Activated CD4-positive, CD25-positive, alpha-beta regulatory T cell treated with anti-CD3 and anti-CD28 coated beads, Interleukin-2, amount 50 U/mL, for 24 hours (primary cell): ENCODE measurements at places on chromosomes 7 and 10.

GRCh38 chr7:110027385-110027784, 1063.5 kb upstream of the LRRN3 start:
- ATAC-seq = no peak

DNA sequence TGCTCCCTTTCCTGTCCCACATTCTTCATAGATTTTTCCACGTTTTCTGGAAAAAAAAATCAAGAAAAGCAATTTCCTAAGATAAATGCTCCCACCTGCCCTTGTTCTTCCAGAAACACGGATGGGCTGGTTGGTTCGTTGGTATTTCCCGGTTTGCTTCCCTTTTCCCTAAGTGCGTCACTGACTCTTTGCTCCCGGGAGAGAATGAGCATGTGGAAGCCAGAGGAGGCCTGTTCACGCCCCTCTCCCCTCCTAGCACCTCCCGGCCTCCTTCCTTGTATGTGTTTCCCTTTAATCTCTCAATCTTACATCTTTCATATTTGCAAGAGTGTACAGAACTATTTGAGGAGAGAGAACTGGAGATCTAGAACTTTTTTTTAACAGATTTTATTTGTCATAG, 442.0 kb downstream of the GFRA1 start:
- no peak for ATAC-seq

GRCh38 chr7:768881-769504, 41.9 kb upstream of the PRKAR1B start:
- no peak for ATAC-seq

GRCh38 chr7:76338298-76339084, 20.3 kb downstream of the YWHAG start:
- ATAC-seq = no peak

DNA sequence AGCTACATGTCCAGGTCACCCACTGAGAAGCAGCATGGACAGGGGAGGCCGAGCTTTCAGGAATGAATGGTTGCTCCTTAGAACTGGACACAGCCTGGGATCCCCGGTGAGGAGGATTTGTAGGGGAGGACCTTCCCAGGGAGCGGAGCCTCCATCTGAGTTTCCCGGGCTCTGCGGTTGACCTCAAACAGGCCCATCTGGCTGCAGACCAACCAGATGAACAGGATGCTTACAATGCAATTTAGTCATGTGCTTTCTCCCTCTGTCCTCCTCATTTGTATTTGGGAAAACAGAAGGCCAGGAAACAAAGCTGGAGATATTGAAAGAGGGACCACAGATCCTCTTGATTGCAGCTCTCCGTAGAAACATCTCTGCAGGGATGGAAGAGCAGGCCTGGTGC, 104.8 kb downstream of the EMX2 start:
- no peak for ATAC-seq

DNA sequence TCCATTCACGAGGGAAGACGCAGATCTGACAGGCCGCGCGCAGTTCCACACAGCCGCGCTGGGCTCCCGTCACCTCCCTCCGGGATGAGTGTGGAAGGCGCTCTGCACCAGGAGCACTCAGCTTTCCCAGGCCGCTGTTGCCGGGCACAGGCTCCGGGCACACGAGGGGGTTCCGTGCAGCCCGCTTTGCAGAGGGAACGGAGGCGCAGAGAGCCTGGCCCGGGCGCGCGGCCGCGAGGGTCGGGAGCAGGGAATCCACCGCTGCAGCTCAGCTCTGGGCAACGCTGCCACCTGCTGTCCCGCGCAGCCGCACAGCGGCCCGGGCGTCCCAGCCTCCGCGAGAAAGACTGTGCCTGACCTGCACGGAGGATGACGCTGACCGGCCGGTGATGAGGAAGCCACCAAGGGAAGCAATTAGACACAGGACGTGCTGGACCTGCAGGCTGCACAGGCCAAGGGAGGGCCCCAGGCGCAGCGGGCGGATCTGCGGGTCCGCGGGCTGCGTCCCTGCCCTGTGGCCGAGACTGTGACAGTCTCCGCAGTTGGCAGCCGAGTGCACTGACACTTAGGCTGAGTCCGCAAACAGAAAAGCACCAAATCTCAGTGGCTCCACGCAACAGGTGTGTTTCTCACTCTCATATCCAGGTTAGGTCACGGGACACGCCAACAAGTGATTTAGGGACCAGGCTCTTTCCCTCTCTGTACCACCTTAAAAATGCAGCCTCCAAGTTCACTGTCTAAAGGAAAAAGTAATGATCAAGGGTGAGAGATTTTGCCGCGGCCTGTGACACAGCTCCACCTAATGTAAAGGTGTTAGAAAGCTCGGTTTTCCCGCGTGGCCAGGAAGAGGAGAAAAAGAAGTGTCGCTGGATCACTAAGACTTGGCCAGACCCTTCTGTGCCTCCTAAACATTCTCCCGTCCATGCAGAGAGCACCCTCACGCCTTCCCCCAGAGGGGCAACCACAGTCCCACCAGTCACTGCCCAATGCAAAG, 94.5 kb downstream of the SEC61G start:
- ATAC-seq = no peak

DNA sequence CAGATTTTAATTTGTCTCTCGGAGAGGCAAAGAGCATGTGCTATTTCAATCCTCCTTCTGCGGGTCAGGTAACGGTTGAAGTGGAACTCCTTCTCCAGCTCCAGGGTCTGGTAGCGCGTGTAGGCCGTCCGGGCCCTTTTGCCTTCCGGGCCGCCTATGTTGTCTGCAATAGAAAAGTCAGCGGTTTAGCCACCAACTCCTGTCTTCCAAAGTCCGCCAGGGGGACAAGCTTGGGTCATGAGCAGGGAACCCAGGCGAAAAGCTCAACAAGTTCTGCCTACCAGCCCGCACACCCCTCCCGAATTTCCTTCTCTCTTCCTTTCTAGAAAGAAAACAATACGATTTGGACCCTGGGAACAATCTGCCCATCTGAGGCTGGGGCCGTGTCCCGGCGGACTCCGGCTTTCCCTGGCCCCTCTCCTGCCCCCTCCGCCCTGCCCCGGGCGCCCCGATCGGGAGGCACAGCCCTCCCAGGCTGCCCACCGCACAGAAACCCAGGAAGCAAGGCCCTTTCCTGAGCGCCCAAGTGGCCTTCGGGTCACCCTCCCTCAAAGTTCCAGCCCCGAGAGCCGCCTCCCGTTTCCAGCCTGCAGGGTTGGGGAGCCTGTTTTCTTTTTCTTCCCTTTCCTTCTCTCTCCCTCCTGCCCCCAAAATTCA, 1.4 kb downstream of the HOXA5 start:
- ATAC-seq = no peak

DNA sequence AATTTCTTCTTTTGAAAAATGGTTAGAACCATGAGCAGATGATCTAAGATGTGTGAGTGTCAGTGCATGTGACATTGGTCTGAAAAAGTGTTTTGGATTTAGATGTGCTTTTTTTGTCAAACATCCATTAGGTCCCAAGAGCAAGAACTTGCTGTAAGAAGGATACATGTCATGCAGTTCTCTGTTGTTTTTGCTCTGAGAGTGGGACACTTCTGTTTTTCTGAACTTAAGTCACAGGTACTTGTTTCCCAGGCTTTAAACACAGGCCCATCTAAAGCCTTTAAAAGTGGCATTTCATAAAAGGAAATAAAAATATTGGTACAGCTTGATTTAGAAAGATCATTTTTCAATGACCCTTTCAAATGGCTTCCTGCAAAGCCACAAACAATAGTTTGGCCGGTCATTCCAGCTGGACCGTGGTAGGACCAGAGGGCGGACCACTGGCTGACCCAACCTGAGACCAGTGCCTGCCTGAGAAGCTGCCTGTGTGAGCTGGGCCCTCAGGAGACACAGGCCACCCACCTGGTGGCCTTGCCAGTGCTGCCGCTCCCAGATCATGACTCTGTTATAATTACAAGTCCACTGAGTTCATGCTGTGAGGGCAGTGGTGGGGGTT, 92.7 kb downstream of the EEPD1 start:
- ATAC-seq = no peak

GRCh38 chr7:147894271-147894670, 696.3 kb upstream of the C7orf33 start:
- ATAC-seq = no peak

- ATAC-seq = no peak
These were observed 5.4 kb upstream of the FAM170B start for GRCh38 chr10:49139028-49139845.

DNA sequence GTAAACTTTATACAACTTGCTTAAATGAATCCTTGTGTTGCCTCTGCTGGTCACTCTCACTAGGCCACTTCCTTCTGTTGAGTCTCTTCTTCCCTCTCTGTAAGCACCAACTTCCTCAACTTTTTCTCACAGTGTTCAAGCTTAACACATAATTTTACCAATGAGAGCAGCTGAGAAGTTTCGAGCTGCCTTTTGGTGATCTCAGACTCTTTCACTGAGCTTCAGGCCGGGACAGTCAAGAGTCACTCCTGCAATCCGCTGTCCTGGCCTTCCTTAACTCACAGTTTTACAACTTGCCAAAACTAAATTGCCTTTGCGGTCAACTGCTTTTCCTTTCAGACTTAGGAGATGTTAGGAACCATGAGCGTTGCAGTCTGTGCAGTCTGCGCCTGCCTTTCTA, 47.4 kb downstream of the PRPF18 start:
- ATAC-seq = no peak

- ATAC-seq = no peak
These were observed 90.6 kb downstream of the CYP51A1 start for GRCh38 chr7:92043637-92044036.

DNA sequence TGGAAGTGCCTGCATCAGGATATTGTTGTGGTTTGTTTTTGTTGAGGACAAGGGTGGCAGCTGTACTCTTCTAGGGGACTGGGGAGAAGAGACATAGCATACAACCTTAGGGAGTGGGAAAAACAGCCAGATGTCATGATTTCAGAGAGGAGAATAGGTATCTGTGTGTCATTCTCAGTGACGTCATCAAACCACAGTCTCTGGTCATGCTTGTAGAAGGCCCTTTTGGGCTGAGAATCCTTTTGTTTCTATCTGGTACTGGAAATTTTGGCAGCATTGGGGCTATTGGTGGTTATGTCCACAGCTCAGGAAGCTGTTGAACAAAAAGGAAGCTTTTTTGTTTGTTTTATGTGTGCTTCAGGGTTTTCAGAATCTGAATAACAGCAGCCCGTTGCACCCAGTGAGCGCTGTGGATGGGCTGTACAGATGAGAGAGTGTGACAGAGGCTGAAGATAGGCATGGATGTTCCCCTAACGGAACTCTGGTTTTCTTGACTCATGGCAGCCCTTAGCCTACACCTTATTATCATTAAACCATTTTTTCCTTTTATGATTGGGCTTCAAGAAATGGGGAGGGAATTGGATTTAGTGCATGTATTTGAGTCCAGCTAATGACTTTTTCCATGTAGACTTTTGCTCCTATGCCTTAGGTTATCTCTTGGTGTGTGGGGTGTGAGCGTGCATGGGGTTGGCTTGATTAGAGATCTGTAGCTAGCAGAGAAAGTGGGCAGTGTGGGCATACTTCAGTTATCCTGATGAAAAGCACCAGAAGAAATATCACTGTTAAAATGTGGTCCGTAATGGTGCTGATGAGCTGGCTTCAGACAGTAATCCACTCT, 65.7 kb downstream of the SND1 start:
- peak; percentile 56 for ATAC-seq

DNA sequence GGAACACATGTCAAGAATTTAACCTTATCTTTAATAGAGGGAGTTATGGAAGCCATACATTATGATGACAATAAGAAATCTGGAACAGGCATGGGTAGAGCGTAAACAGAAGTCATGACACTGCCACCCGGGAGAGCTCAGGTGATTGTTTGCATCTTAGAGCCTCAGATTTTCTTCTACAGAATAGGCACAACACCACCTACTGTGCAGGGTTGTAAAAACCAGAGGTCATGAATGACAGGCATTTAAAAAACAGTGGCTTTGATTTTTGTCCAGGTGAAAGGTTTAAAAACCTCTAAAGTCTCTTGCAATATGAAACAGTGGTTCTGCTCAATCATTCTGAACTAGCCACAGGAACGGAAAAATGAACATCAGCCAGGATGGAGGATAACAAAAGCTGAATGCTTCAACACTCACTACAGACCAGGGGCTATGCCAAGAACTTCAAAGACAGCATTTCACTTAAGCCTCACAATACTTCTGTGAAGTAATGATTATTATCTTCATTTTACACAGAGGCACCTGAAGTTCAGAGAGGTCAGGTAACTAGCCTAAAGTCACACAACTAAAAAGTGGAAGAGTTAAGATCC, 123.8 kb downstream of the SLC25A13 start:
- no peak for ATAC-seq

DNA sequence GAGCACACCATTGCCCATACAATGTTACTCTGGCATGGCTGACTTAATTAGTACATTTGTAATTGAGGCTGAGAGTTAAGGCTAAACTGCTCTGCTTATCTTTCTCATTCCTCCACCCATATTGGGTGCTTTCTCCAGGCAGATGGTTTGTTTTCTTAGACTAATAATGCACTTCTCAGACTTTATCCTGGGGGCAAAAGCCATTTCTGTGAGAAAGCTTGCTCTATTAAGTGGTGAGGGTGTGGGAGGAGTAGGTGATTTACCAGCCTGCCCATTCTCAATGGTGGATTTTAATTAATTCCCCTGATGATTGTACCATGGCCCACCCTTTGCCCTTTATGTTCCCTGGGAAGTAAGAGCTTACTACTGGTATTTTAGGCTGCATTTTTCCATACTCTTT, 174.8 kb downstream of the FOXP2 start:
- ATAC-seq = no peak

- no peak for ATAC-seq
These were observed 41.4 kb downstream of the GSDME start for GRCh38 chr7:24715661-24716479.

GRCh38 chr10:65950075-65950474, 975.8 kb upstream of the LRRTM3 start:
- no peak for ATAC-seq

- ATAC-seq = no peak
These were observed 279.2 kb downstream of the THSD7A start for GRCh38 chr7:11552676-11553296.

- ATAC-seq = no peak
These were observed 865.2 kb downstream of the SORCS3 start for GRCh38 chr10:105506262-105506661.

DNA sequence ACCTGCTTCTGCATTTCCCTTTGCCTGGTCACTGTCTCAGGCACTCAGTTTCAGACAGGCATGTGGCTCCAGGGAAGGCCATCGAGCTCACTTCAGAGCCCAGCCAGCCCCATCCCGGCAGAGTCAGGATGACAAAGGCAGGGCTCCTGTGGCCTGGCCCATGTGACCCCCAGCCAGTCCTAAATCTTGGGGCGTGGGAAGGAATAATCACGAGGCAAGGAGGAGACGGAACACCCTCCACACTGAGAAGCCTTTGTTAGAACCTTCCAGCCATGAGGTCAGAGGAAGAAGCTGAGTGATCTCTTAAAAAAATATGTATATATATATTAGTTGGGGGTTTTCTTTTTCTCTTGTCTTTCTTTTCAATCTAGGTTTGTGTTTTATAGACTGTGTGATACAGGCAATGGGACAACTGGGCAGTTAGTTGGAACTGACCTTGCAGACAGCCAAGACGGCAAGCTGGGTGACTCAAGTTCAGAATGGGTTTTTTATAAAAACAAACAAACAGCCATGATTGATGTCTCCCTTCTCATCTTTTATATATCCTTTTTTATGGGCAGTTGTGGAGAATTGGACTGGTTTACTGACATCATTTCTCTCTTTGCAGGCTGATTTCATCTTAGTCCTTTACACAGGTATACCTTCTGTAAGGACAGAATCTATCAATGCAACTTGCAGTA, 60.8 kb downstream of the CHN2 start:
- no peak for ATAC-seq
